Ascending aorta (tissue), 2 donors: ENCODE measurements at places on chromosomes 11 and 22.

DNA sequence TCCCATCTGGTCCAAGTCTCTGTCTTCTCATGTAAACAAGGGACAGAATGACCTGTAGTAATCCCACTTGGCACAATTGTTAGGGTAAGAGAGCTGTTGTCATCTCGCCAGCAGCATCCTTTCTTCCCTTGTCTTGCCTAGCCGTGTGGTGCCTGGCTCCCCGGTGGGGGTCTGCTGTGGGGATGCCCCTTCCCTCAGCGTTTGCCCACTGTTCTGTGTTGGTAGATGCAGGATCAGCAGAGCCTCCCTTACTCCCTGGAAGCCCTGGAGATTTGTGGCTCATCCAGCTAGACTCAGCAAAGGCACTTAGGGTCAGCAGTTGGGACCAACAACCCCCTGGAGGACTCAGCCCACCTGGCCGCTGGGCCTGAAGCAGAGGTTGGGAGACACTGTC, 13.0 kb downstream of the ACO2 start:
- no peak for DNase-seq

DNA sequence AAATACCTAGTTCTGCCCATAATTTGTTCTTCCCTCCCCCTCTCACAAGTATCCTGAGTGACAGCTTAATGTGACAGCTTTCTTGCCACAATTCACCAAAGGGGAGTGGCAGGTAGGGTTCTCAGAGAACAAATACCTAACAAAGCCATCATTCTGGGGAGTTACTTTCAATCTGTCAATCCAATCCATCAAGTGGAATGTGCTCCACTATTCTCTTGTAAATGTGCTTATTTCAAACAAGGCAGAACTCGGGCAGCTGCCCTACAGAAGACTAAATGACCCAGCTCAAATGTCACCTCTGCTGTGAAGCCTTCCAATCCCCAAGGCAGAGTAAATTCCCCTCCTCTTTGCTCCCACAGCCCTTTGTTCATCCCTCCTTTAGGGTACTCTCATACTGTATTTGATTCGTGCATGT, 27.8 kb downstream of the LGR4 start:
- no peak for DNase-seq

GRCh38 chr11:62046568-62047100, 77.2 kb upstream of the INCENP start:
- no peak for DNase-seq

DNA sequence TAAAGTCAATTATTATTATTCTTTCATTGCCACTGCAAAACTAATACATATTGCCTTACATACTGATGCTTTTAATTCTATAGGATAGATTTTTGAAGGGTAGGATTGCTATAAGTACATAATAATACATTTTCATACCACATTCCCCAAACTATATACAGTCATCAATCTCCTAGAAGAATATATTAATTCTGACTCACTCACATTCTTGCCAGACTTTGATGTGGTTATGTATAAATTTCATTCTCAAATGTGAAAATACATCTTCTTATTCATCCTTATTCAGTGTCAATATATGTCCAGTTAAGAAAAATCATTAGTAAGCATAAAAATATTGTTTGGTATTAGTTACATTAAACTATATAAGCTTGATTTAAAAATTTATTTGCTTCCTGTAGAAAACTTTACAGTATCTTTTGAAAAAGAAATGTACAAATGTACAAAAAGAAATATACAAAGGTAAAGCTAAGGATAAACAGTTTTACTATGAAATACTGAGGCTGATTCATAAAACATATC, 458.8 kb upstream of the CNTN5 start:
- no peak for DNase-seq

DNA sequence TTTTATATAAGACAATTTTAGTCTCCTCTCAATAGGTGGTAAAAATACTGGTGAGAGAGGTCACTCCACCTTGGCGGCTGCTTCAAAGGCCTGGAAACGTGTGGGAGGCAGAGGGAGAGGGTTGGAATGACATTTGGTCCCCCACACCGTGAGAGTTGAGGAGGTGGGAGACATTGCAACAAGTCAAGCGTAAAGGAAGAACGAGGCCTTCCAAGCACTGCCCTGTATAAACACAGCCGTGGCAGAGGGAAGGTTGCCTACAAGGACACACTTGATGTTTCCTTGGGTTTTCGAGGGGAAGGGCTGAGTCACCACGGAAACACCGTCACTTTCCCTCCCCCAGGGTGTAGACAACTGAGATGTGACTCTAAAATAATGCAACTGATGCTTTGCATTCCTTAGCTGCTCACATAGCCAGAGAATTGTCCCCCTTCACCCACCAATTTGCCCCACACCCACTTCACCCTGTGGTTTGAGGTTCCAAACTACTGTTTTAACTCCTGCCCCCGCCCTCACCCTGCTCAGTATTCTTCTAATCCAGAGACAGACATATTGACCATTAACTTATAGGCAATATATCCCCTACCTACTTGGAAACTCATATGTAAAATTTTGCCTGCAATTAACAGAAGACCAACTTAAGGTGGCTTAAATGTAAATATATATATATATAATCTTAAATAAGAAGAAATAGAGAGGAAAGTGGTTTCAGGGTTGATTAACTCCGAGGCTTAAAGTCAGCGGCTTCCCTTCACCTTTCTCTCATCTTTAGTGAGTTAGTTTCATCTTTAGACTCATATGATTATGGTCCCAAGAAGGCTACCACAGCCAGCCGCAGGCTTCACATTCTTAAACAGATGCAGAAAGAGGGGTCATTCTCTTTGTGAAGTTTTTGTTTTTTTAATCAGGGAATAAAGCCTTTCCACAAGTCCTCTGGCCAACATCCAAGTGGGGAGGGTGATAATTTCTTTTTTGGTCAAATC, 54.1 kb upstream of the BDNF start:
- DNase-seq: no peak

- no peak for DNase-seq
Measured at GRCh38 chr11:85806876-85807275, 4.1 kb downstream of the SYTL2 start.

DNA sequence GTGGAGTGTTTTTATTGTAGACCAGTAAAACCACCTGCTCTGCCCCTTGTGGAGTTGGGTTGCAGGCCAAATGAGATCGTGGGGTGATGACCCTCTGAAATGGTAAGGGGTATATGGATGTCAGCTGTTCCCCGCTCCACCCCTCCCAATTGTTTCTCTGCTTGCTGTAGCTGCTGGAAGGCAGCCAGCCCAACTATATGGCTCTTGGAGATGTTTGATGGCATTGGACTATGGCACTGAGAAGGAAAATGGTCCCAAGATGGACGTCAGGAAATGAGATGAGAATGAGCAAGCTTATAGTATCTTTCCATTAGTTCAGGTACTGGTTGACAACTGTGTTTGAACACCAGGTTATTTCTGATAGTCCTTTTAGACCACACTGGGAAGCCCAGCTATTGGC, 94.8 kb upstream of the SORL1-AS1 start:
- no peak for DNase-seq

GRCh38 chr11:115848611-115849010, 344.4 kb upstream of the CADM1 start:
- DNase-seq: no peak

- DNase-seq: no peak
Measured at GRCh38 chr22:22458896-22459588, 49.5 kb downstream of the ZNF280B start.

DNA sequence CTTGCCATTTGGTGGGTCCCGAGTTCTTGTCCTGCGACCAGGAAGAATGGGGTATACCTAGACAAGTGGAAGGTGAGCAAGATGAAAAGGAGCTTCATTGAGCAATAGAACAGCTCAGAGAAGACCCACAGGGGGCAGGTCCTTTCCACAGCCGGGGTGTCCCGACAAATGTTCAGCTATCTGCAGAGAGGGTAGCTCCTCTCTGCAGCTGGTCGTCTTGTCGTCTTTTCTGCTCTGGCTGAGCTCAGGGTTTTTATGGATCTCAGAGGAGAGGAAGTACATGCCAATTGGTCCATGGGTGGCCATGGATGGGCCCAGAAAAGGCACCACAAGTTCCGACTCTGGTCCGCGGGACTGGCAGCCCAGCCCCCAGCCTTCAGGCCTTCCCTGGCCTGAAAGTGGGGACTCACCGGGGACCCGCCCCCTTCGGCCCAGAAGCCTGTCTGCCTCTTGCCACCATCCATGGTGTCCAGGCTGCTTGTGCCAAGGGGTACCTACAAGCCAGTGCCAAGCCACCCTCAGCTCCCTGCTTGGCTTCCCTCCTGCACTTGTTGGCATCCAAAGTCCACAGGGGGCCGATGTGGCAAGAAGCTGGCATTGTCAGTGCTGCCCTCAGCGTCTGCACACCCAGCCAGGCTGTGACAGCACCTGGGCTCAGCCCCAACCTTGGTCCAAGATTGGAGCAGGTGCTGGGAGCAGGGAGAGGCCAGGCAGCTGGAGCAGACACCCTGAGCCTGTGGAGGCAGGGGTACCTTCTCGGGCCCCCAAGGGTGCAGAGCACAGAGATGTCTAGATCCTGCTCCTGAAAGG, 438.9 kb downstream of the TBC1D22A start:
- peak; percentile 46 for DNase-seq

- DNase-seq: no peak
Measured at GRCh38 chr11:96284917-96285316, 58.1 kb downstream of the MAML2 start.

DNA sequence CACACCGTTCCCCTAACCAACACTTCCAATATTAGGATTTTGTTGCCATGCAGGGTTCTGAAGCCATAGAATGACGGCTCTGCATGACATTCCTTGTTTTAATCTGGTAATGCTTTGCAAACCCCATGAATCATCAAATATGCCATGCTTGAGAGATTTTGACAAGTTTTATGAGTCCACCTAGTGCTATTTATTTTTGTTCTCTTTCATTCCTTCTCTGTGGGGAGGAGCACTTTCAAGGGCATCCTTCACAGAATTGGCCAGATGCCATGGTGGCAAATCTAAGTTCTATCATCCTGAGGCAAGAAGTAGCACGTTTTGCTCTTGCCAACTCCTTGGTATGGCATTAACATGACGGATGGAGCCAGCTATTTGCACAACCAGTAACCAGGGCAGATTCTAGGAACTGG, 268.4 kb downstream of the FAM76B start:
- no peak for DNase-seq

DNA sequence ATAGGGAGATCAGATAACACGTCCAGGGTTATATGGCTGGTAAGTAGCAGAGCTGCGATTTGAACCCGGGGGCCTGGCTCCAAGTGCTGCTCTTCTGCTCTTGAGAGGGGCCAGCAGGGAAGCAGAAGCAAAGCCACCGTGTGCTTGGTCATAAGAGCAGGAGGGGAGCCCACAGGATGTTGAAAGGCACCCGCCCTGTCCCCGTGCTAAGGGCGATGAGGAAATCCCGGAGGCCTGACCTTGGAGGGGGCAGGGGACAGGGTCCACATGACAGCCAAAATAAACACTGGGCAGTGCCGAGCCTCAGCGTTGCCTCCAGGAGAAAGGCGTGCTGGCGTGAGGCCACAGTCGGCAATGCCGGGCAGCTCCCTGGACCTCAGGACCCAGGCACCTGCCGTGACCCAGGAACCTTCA, 28.8 kb downstream of the TOM1 start:
- no peak for DNase-seq

GRCh38 chr22:31917227-31917921, 27.0 kb upstream of the YWHAH start:
- peak; percentile 11 for DNase-seq

GRCh38 chr22:46055181-46055875, 78.4 kb upstream of the WNT7B start:
- DNase-seq: peak; percentile 73

DNA sequence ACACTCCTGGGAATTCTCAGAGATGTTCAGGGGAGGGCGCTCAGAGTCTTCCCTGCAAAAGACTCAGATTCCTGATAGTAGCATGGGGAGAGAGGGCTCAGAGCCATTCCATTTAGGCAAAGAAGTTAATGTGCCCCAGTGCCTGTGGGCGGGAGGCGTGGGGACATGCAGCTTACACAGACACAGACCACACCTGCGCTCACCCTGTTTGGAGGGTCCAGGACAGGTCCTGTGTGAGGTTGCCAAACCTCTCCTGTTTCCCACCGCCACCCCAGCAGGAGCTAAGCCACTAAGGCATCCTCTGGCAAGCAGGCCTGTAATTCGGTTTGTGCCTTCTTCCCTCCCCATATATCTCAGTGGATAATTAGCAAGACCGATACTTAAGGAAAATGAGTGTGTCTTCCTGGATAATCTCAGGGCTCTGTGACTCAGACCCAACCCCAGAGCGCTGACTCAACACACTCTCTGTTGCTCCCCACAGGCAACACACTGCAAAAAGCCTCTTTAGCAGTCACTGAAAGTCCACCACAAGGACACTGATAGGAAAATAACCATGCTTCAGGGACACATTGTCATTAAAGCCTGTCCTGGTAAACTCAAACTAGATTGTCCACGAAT, 118.9 kb upstream of the LMO1 start:
- no peak for DNase-seq
